ENCODE measurements at places on chromosomes 7 and 10.

GRCh38 chr7:155796381-155797261 lies 15.6 kb downstream of the SHH start:
- peak; percentile 34 for DNase-seq

DNA sequence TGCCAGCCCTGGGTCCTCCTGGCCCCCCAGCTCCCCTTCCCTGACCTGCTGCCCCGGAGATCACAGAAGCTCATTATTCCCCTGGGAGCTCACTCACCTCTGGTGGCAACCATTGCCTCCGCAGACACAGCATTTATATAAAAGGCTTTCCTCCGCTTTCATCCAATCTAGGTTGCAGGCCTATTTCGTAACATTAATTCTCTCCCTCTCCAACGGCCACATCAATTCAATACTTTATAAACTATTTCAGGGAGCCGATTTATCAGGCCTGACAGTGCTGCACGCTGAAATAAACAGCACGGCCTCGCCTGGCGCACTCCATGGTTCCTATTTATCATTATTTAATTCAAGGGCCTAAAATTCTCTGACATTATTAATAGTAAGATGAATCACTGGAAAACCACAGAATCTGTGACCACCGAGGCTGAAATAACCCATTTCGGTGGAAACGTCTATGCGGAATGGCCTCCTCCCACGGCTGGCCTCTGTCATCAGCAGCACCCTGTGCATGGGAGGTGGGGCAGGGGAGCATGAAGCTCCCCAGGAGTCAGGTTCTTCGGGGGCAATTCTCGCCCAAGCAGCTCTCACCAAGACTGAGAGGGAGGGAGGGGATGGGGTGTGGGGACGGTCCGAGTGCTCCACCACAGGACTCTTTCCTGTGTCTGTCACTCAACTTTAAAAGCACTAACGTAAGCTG lies 249.3 kb upstream of the PFKP start:
- no peak for DNase-seq

- no peak for DNase-seq
These were observed 173.1 kb downstream of the PTPRN2 start for GRCh38 chr7:158414486-158414961.

- peak; percentile 63 for DNase-seq
These were observed 151.4 kb downstream of the CDH23 start for GRCh38 chr10:71547876-71548846.

- peak; percentile 87 for DNase-seq
These were observed 22.1 kb downstream of the ARL5B start for GRCh38 chr10:18681366-18681765.

Measured in fibroblast of the aortic adventitia (primary cell).